ENCODE measurements at places on chromosomes 3 and 15. TPM values are rescaled to one million over a fixed set of nuclear protein-coding genes. Genes with fewer than 3 reads are reported as not detected.

DNA sequence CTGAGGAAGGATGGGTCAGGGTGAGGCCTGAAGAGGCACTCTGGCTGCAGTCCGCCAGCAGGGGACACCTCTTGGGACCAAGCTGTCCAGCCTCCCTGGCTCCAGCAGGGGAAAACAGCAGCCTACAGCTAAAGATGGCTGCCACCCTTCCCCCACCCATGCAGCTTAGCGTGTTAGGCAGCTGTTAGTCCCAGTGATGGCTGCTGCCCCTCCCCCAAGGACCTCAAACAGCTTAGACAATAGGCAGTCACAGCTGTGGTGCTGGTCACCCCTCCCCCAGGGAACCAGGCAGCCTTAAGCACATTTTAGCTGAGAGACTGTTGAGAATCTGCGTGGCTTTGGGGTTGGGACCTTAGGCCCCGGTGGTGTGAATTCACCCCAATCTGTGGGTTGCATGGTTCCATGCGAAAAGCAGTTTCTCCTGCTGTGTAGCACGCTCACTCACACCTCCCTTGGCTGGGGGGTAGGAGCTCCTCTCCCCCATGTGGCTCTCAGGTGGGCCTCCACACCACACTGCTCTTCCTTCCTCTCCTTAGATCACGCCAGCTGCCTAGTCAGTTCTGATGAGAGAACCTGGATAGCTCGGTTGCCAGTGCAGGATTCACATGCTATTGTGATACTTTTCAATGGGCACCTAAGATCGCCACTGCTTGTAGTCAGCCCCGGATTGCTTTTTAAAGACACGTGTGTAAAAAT, 140.5 kb upstream of the CADPS start:
- no peak for DNase-seq

GRCh38 chr15:45910671-45911070, 275.8 kb downstream of the SQOR start:
- peak; percentile 54 for DNase-seq

DNA sequence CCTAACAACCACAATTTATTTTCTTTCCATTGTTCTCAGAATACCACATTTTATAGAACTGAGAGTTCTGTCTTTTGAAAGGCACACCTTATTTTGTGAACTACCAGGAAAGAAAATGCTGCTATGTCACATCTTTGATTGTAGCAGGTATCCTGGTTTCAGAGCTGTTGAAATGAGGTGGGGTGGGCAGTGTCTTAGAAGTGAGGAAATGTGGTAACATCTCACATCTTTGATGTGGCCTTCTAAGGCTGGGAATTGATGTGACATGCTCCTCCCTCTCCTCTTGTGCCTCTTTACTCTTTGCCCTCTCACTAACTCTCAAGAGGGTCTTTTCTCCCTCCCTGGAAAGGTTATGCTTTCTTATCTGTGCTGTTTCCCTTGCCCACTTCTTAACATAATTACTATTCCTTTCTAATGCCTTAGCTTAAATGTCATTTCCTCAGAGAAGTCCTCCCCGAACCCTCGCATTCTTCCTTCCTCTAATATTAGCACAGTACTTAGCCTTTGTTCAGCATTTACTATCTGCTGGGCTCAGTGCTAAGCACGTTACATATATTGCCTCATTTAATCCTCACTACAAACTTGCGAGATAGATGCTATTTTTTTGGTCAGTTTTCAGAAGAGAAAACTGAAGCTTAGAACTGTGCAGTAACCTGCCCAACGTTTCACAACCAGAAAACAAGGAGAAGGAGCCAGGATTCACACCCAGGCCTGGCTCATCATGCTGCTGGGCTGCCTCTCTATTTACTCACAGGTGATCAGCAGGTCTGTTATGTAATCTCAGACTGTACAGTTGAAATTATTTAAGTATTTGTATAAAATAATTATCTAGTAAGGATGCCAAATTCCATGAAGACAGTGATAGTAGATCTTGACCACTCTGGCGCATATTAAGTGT, 24.0 kb upstream of the SPTSSB start:
- DNase-seq = no peak

GRCh38 chr3:99586701-99587100, 51.7 kb upstream of the COL8A1 start:
- no peak for DNase-seq

The LRTM1 gene
- total RNA-seq = not detected

GRCh38 chr15:50685976-50686468, 575 bp downstream of the TRPM7 start:
- no peak for DNase-seq

The CSPG4 gene
- total RNA-seq = 0.32 TPM

DNA sequence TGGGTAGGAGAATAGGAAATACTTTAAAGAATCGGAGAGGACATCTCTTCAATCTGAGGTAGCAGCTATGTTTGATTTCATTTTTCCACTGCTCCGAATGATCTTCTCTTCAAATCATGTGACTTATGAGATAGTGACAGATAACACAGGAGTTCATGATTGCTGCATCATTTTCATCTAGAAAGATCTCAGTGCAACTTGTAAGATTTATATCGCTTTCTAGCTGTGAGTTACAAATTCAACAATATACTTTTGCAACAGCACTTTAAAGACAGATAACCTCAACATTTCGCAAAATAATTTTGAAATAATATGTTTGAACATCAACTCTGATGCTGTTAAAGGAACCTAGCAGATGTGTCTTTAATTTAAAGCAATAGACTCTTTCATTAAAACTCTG, 99.9 kb upstream of the CCDC80 start:
- DNase-seq = no peak

DNA sequence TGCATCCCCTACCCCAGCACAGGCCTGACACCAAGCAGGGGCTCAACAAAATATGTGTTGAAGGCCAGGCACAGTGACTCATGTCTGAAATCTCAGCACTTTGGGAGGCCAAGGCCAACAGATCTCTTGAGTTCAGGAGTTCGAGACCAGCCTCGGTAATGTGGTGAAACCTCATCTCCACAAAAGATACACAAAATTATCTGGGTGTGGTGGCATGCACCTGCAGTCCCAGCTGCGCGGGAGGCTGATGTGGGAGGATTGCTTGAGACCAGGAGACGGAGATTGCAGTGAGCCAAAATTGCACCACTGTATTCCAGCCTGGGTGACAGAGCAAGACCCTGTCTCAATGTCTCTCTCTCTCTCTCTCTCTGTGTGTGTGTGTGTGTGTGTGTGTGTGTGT, 30.7 kb upstream of the CYP11A1 start:
- no peak for DNase-seq

DNA sequence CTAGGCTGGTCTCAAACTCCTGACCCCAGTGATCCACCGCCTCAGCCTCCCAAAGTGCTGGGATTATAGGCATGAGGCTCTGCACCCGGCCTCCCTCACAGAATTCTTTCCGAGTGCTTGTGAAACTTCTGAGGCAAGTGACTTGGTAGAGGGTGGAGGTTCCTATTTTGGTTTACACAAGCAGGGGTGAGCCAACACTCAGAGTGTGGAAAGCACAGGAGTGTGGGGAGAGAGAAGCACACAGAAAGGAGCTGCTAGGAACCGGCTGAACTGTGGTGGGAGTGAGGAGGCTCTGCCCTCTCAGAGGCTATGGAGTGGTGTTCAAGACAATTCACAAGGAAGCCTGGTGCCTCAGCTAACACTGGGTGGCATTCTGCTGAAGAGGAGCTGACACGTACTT, 7.7 kb downstream of the CAPN3 start:
- DNase-seq = no peak

The GUCA1C gene
- not detected for total RNA-seq

DNA sequence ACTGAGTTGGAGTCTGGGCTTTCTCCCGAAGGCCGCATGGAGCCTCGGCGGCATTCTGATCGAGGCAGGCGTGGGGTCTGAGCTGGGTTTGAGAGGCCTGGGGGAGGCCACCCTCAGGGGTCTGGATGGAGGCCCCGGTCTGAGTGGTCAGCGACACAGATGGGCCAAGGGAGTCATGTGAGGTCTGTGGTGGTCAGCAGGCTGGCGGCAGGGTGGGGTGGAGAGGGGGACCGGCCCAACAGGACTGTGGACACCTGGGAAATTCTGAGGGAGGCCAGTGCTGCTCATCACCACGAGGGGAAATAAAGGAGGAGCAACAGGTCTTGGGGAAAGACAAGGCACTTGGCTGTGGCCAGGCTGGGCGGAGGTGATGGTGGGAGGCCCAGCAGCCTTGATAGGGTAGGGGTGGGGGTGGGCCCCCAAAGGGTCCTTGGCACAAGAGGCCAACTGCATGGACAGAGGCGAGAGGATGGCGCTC, 16.2 kb downstream of the CTSH start:
- no peak for DNase-seq

The CHRNA3 gene
- total RNA-seq = not detected

GRCh38 chr3:194019398-194020165, 116.4 kb upstream of the HES1 start:
- no peak for DNase-seq

GRCh38 chr3:385151-385550, 188.6 kb downstream of the CHL1 start:
- no peak for DNase-seq

Measured in SJSA1 (cell line).